Ascending aorta (tissue), 2 donors: ENCODE measurements at places on chromosomes 7 and 10. TPM values are rescaled to one million over a fixed set of nuclear protein-coding genes. Genes with fewer than 3 reads are reported as not detected.

- no peak for DNase-seq
Observed at GRCh38 chr7:13986208-13986607, 3.3 kb downstream of the ETV1 start.

The HOXA9 gene
- total RNA-seq: not detected

GRCh38 chr7:102089175-102090098 is 197.2 kb upstream of the SH2B2 start:
- no peak for DNase-seq

GRCh38 chr7:112509402-112509801 is 28.6 kb downstream of the LSMEM1 start:
- no peak for DNase-seq

DNA sequence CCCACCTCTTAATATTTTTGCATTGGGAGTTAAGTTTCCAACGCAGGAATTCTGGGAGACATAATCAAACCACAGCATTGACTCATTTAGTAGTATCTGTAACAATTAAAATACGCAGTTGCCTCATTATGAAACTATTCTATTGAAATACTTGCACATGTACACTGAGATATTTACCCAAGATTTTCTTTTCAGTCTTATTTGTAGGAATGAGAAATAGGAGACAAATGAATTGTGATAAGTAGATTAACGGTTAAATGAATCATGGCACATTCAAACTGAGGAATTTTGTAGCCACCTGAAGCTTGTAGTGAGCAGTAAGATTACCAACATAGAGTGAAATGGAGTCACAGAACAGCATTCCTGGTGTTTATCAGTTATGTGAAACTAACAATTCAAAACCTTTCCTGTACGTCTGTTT is 18.1 kb downstream of the RP9 start:
- no peak for DNase-seq

DNA sequence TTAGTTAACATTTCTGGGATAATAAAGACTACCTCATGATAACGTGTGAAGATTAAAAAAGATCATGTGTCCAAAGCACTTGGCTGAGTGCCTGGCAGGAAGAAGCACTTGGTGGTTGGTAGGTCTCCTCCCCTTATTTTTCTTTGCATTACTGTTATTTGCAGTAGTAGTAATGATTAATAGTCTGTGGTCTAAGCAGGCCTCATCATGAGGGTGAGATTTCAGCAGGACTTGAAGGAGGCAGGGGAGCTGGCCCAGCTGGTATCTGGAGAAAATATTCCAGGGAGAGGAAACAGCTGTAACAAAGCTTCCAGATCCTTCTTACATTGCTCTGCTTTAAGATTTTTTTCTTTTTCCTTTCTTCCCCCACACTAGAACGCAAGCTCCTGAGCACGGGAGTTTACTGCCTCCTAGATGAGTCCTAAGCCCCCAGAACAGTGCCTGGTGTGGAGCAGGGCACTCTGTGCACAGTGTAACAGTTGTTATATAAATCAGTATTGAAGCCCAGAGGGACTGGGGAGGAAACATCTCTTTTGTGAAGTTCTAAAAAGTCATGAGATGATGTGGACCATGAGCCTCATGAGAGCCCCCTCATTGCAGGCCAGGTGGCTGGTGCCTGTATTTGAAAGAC is 31.1 kb upstream of the RHEB start:
- DNase-seq: no peak

- no peak for DNase-seq
Observed at GRCh38 chr10:123655751-123656150, 10.4 kb upstream of the GPR26 start.
